ENCODE measurements at places on chromosomes 6 and 20.

DNA sequence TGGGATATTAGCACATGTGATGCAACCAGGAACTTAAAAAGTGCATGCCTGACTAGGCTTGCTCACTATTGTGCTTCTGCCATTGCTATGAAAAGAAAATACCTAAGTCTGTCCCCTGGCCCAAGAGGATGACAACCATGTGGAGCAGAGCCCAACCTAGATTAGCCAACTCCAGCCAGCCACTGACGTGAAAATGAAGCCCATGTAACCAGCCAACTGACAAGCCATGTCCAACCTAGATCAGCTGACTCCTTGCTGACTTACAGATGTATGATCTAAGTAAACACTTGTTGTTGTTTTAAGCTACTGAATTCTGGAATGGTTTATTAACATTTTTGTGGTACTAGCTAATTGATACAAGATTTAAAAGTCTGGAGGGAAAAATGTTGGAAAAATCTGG is 47.5 kb downstream of the PIGU start:
- no peak for DNase-seq

- peak; percentile 44 for DNase-seq
Measured at GRCh38 chr6:25556516-25556915, 95.5 kb upstream of the SCGN start.

DNA sequence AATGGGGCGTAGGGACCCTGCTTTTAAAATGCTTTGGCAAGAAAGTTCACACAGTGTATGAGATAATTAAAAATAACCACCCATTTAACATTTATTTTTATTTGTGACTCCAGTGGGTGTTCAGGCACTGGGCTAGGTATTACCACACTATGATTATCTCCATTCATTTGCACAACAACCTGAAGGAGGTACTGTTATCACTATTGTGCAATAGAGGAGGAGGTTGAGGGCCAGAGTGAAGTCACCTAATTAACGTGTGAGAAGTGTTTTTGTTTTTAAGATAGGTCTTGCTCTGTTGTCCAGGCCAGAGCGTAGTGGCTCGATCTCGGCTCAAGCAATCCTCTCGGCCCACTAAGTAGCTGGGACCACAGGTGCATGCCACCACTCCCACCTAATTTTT is 29.2 kb downstream of the MAK start:
- no peak for DNase-seq

DNA sequence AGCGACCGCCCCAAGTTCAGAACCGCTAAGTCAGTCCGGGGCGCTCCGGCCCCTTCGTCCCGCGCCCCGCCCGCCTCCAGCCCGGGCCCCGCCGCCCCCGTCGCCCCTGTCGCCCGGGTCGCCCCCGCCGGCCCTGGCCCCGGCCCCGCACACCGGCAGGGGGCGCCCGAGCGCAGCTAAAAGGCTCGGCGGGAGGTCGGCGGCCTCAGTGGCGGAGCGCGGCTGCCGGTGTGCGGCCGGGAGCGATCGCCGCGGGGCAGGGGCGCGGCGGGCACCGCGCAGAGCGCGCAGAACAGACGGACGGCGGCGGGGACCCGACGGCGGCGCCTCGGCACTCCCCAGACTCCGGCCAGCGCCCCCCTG is at the start of gene FNDC1:
TSS of gene FNDC1 (plus strand) at position 208 of the 363 bp plus-strand sequence. CDS start 197 bp downstream, outside the sequence.
- DNase-seq: no peak

GRCh38 chr6:169999367-169999766 is 247.9 kb downstream of the ERMARD start:
- no peak for DNase-seq

- no peak for DNase-seq
Measured at GRCh38 chr20:36390269-36390668, 84.1 kb downstream of the DLGAP4 start.
